NCI-H226 (cell line): ENCODE measurements at places on chromosomes 16 and 17.

GRCh38 chr16:79810449-79811189 is 210.1 kb upstream of the MAF start:
- DNase-seq = peak; percentile 26

DNA sequence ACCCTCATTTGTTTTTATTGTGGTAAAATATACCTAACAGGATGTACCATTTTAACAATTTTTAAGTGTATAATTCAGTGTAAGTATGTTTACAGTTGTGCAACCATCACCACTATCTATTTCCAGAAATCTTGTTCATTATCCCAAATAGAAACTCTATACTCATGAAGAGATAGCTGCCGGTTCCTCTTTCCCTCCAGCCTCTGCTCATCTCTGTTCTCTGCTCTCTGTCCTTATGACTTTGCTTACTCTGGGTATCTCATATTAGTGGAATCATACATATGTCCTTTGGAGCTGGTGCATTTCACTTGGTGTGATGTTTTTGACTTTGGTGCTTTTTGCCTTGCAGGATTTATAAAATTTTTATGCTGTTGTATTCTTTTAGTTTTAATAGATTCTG is 19.4 kb downstream of the CYLD start:
- DNase-seq = no peak

- DNase-seq = no peak
These were observed 77.7 kb upstream of the KCNJ16 start for GRCh38 chr17:69997332-69997731.

DNA sequence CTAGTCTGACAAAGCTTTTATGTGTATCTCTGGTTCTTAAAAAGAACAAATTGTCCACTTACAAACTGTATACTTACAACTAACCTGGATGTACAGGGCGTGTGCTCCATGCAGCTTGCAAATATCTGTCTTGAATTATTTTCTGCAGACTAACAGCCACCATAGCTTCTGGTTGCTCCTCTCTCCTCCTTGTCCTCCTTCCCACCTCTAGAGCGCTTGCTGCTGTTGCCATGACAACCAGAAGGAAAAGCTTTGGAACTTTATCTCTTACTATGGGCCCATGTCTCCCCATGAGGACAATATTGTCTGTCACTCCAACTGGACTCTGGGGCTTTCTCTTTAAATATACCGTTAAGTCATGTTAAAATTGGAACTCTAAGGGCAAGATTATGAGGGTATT is 71.5 kb upstream of the DHX40 start:
- no peak for DNase-seq

GRCh38 chr16:85086347-85087291 is 25.7 kb downstream of the CIBAR2 start:
- DNase-seq = peak; percentile 25

GRCh38 chr17:77127735-77128361 is 12.9 kb upstream of the SEC14L1 start:
- no peak for DNase-seq

GRCh38 chr16:66906916-66907836 is 11.5 kb downstream of the CDH16 start:
- DNase-seq = no peak

DNA sequence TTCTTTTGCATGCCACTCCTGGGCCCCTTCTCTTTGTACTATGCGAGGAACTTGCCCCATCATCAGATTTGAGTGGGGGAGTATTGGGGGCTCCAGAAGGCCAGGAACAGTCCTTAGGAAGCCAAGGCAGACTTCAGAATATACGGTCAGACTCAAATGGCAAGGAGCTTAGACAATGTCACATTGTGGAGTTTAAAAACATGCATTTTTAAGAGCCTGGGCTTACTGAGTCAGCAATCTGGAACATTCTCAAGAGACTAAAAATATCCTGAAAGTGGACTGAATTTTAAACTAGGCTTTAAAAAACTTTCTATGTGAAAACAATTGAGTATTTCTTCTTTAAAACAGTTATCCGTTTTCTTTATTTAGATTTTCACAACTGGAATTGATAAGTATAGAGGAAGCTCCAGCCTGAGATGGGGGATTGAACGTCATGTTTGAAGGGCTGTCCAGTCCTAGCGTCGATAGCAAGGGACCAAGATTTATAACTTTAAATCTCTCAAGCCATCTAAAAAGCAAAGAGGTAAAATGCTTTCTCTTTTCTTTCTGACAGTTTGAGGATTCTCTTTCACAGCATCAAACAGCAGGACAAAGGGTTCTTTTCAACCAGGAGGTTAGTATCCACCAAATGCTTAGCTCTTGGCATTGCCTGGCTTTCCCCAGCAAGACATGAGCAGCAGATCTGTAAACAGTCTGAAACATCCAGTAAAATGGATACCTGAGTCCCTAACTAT is 45.8 kb upstream of the CDRT4 start:
- no peak for DNase-seq

DNA sequence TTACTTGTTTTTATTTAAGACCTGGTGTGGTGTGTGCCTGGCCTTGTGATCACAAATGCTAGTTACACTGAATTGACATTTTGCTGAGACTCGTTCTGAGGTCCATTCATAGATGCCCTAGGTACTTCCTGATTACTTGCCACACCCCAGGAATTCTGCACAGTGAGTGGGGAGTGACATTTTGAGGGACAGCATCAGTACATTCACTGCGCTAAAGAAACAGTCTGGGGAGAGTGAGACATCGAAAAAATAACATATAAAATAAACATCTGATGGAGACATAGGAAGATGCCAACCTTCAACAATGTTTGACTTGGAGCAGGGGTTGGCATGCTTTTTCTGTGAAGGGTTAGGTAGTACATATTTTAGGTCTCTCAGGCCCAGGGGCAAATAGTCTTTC is 30.4 kb downstream of the ABCC1 start:
- DNase-seq = no peak

DNA sequence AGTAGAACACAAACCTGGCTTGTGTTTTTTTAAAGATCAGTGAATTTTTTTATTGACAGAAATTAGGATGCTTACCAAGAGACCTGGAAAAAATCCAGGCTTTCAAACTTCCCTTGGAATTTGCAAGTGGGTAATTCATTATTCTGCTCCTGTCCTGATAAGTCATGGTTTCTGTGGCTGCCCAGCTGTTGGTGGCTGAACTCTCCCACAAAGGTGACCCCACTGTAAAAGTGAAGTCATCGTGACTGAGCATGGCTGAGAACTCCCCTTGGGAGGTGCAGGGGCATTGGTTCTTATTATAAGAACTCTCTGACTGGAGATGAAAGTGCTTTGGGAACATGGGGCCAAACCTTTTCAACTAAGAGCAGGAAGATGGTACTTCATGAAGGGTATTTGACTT is 46.6 kb upstream of the TANC2 start:
- DNase-seq = peak; percentile 33

- DNase-seq = no peak
These were observed 2.3 kb upstream of the SHISA6 start for GRCh38 chr17:11238705-11239104.

- no peak for DNase-seq
These were observed 322.3 kb downstream of the ZFHX3 start for GRCh38 chr16:72725643-72726042.

- DNase-seq = peak; percentile 15
These were observed 1.0 kb upstream of the ARMC5 start for GRCh38 chr16:31458073-31458843.

- DNase-seq = no peak
These were observed 2.6 kb downstream of the MYL11 start for GRCh38 chr16:30377050-30377811.

- peak; percentile 59 for DNase-seq
These were observed 20.9 kb downstream of the KLHDC4 start for GRCh38 chr16:87744750-87745514.

- DNase-seq = no peak
These were observed 60.4 kb downstream of the ZFHX3 start for GRCh38 chr16:72987480-72987901.

GRCh38 chr17:8153957-8154607 is 1.9 kb upstream of the PER1 start:
- peak; percentile 96 for DNase-seq

DNA sequence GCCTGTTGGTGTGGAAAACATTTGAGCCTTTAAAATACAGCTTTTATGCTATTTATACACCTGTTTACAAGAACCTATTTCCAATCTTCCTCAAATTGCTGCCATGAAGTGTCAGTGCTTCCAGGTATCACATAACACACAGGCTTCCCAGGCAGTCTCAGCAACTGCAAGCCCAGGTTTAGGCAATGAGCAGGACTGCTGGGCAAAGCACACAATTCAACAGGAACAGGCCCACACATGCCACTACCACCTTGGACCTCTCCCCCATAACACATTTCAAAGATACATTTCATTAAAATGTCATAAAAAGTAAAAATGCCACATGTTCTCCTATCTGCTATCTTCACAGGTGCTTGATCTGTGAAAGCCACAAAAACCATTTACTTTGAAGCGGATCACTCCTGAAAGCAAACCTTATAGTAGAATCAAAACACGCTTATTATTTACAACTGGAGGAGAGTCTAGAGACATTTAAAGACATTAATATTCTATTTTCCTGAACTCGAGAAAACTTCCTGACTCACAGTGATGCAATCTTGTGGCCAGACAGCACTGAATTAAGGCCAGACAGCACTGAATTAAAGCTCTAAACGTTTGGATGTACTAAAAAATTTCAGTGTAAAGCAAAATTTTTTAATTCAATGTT is 31.5 kb downstream of the ANKFY1 start:
- no peak for DNase-seq
